Stimulated activated CD8-positive, alpha-beta memory T cell treated with anti-CD3 and anti-CD28 coated beads, Interleukin-7, amount 100 ng/mL, for 48 hours (primary cell): ENCODE measurements at places on chromosomes 13 and 19.

DNA sequence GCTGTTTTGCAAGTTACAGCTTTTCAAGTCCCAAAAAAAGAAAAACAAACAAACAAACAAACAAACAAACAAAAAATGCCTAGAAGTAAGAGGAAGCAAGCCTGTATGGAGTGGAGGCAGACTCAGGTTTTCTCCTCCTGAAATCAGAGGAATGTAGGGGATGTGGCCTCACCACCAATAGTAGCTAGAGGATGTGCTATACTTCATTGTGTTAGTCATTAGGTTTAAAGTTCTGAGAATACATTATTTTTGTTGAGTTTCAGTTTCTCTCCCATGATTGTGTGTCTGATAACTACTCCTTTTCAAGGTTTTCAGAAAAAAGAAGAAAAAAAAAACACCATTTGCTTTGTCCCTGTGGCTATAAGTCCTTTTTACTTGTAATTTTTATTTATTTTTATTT lies 524.5 kb downstream of the GPC6 start:
- no peak for DNase-seq

DNA sequence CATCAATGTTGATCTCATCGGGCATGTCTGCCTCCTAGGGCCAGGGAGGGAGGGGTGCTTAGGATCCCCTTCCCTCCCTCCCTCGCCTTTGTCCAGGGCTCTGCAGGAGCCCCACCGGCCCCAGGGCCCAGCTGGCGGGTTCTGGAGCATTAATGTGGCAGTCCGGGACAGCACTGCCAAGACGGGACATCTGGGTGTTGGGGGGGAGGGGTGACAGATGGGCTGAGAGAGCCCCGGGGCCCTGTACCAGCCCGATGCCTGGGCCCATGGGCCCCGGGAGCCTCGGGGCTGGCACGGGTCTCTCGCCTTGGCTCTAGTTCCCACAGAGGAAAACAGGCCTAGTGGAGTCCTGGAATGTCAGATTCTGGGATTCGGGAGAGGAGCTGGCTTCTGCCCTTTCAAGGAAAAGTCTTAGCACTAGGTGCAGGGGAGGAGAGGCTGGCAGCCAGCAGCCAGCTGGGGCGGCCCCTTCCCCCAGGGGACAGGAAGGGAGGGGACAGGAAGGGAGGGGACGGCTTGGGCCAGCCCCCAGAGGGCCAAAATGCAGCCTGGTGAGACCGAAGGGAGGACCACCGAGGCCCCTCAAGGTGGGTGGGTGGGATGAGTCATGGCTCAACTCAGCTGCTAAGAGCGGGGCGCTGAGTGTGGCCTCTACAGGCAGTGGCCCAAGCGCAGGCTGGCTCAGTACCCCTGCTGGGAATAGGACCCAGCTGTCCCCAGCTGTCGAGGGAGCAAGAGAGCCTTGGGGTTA lies 3.1 kb downstream of the PPP1R14A start:
- DNase-seq, result no peak

DNA sequence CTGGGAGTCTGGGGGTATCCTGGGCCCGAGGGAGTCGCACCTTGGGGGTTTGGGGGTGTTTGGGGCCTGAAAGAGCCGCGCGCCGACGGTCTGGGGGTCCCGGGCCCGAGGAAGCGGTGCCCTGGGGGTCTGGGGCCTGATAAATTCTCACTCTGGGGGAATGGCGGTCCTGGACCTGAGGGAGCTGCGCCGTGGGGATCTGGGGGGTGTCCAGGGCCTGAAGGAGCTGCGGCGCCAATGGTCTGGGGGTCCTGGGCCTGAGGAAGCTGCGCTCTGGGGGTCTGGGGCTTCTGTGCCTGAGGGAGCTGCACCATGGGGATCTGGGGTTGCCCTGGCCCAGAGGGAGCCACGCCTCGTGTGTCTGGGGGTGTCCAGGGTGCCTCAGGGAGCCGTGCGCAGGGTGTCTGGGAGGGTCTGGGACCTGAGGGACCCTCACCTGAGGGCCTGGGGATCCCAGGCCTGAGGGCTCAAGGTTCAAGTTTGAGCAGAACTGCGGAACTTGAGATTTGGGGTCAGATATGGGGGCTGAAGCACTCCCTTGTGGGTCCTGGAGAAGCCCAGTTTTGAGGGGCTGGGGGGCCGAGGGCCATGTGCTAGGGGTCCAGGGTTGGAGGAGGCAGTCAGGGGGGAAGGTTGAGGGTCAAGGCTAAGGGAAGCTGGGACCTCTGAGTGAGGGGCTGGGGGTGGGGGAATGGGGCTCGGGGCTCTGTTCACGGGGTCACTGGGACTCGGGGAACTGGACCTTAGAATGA lies 1.1 kb downstream of the HDGFL2 start:
- no peak for DNase-seq

DNA sequence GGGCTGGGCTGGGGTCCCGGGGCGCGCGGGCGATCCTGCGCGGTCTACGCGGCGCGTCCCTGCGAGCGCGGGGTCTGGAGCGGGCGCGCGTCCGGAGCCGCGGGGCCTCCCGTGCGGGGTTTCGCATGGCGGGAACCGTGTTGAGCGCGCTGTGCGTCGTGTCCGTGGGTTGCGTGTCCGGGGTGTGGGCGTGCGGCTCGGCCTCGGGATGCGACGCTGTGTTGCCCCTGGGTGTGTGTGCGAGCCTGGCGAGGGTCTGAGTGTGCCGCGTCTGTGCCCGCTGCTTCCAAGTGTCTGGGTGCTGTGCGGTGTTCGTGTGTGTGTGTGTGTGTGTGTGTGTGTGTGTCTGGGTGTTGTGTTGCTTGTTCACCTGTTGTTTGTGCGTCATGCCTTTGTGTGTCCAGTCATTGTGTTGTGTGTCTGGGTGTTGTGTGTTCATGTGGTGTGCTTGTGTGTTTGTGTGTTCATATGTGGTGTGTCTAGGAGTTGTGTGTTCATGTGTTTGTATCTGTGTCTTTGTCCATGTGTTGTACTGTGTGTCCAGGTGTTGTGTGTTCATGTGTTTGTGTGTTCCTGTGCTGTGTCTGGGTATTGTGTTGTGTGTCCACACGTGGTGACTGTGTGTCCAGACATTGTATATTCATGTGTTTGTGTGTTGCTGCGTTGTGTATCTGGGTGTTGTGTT lies 552 bp downstream of the PLK5 start:
- no peak for DNase-seq

- no peak for DNase-seq
These were observed 1.5 kb downstream of the GAS6 start for GRCh38 chr13:113862191-113862930.

GRCh38 chr13:98368019-98368418 lies 190.9 kb upstream of the RNF113B start:
- DNase-seq, result no peak

DNA sequence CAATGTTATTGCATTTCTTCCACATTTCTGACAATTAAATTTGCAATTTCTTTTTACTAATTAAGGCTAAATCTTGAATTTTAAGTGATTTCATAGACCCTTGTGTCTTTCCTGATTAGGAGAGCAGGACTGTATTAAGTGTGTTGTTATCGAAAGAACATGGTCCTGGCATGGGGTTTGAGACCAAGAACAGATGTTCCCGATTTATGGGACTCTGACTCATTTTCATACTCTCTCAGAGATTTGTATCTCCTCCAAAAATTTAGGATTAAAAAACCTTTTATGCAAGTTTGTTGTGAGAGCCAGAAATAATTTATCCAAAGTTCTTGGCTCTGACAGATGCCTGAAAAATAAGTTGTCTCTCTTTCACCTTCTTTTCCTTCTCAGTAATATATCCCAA lies 589.3 kb upstream of the ARGLU1 start:
- no peak for DNase-seq

GRCh38 chr13:19068691-19069090 lies 112.9 kb downstream of the TUBA3C start:
- DNase-seq, result no peak

GRCh38 chr13:78198821-78199220 lies 280.2 kb upstream of the EDNRB start:
- no peak for DNase-seq

GRCh38 chr19:31436121-31436776 lies 87.0 kb upstream of the TSHZ3 start:
- DNase-seq, result no peak

DNA sequence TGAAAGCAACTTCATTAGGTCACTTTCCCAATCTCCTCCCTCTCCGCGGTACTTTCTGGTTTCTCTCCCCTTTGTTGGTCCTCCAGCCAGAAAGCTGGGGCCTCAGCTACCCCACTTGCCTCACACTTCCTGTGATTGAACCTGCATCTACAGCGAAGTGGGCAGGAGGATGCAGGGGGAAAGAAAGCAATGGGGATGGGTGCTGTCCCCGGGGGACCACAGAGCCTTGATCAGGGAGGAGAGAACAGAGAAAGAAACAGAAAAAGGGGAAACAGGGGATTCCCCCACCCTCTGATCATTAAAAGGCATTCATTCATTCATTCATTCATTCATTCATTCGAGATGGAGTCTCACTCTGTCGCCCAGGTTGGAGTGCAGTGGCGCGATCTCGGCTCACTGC lies 74.2 kb downstream of the TRPM4 start:
- DNase-seq, result peak; percentile 29

- DNase-seq, result no peak
These were observed 404.2 kb downstream of the COG6 start for GRCh38 chr13:40059540-40060232.

GRCh38 chr13:41547251-41548000 lies 90.1 kb downstream of the RGCC start:
- DNase-seq, result no peak

DNA sequence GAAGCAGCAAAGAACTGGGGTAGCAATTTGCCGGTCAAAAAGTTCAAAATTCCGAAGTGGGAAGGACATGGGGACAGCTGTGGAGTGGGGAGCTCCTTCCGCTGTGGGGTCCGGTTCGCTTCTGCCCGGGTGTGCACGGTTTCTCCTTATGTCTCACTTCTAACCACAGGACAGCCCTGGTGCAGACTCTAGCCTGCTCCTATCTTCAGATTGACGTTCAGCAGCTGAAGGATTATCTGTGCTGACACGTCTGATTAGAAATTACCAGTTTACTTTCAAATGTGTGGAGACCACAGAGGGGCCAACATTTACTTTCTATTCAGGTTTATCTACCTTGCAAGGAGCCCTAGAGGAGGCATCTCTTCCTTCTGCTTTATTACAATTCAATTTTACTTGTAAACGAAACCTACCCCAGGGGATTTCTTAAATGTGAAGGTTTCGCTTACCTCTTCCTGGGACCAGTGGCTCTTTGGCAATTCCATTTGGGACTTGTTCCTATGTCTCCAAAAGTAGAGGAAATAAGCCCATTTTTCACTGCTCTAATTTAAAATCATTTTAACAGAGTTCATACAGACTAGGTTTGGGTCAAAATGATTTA lies 27.3 kb downstream of the LHFPL6 start:
- no peak for DNase-seq

- DNase-seq, result no peak
These were observed 523.2 kb upstream of the HTR2A start for GRCh38 chr13:47420020-47420419.

DNA sequence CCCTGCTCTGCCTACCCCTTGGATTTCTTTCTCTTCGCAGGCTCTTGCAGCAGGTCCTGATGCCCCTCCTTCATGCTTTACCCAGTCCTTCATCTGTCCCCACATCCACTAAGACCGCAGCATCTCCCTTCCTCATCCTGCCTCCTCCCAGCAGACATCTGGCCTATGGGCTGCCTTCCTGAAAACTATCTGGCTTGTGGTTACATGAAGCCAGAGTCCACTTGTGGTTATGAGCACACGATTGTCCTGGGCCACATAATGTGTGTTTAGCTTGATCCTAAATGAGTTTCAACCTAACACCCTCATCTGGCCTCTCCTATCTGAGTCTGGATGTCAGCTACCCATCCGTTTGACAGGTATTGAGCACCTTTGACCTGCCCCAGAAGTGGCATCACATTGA lies 5.5 kb upstream of the ZNF175 start:
- no peak for DNase-seq

- DNase-seq, result no peak
These were observed 37.5 kb downstream of the C13orf46 start for GRCh38 chr13:113936166-113936965.

DNA sequence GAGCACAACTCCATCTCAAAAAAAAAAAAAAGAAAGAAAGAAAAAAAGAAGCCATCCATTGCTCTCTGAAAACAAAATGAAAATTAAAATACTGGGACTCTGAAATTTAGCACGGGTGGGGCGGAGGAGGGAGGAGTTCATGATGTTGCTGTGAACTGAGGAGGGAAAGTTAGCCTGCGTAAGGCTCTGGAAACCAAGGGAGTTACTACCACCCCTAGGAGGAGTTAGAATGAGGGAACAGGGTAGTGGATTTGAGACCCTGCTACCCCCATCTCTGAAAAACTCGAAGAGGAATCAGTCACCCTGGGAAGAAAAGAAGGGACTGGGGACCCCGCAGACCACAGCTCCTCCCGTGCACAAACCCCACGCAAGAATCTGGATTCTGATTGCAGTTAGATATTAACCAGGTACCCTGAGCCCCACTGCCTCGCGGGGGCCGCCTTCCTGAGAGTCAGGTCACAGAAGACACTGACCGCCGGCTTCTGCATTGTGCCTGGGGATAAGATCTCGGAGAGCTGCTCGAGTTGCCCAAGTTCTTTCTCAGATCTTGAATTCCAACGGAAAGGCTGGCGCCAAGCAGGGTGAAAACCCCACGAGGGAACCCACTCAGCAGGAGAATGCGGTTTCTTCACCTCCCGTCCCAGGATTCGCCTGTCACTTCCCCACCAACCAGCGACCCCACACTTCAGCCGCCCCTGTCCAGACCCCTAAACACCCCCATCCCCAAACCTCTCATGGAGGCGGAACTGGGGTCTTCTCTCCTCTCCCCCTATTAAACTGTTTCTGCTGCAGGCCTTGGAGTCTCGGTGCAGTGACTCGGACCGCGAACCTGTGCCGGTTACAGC lies 870 bp downstream of the ZNF442 start:
- DNase-seq, result no peak

DNA sequence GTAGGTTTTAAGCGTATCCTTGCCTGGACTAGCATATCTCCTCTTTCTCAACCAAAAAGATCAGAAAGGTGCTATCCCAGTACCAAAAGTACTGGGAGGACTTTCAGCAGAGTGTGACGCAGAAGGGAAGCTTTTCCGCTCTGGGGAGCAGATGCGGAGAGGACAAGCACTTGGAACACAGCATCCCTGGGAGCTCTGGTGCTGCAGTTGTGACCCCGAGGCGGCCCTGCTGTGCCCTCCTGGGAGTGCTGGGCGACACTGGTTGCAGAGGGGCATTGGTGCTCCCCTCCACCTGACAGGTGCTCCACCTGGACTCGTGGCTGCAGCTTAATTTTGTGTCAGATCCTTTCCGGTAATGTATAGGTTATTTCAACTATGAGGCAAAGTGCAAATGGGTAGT lies 3.4 kb downstream of the NAXD start:
- DNase-seq, result no peak
